Esophagus squamous epithelium (tissue), 5 donors: ENCODE measurements at places on chromosomes 13 and 19.

- no peak for DNase-seq
Measured at GRCh38 chr19:35461060-35461459, 13.0 kb downstream of the FFAR2 start.

DNA sequence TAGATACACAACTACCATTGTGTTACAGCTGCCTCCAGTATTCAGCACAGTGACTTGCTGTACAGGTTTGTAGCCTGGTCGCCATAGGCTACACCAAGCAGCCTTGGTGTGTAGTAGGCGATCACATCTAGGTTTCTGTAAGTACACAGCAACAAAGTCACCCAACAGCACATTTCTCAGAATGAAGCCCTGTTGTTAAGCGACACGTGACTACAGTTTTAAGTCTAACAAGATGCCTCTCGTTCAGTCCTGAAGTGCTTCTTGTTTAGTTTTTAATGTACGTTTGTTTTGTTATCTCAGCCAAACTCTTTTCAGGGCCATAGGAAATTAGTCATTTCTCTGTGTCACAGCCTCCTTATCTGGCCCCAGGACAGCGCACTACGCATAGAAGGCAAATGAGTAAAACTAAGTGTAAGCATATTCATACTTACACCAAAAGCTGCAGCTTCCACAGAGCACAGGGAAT is 50.0 kb upstream of the GPR183 start:
- DNase-seq: no peak

GRCh38 chr19:19464339-19465098 is 50.8 kb downstream of the TSSK6 start:
- DNase-seq: no peak

- no peak for DNase-seq
Measured at GRCh38 chr13:114298866-114299265, 15.4 kb upstream of the CHAMP1 start.

DNA sequence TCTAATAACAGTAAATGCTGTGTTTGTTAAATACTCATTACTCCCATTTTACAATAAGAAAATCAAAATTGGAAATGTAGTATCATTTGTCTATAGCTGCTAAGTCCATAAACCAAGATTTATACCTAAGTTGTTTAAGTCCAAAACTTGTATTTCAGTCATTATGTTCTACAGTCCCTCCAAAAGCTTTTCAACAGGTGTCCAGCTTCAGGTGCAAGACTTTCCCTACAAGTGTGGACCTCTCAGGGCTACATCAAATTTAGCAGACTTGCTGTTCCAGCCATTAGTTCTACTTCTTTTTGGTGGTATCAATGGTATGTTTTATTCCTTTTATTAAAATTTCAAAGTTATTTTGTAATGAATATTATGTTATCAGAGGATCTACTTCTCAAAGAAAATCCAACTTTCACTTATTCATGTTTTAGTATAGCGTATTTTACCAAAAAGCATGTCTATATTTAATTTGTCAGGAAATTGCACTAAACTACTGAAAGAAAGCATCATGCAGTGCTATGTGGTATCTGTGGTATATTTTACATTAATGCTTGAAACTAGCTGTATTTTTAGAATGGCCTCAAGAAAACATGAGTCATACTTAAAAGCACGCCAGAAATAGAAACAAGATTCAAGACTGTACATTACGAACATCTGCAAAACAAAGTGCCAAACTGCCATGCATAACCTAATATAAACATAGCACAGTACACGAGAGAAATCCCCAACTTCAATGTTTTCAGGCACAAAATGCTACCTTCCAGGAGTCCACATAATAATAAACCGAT is 44.5 kb downstream of the VWA8 start:
- no peak for DNase-seq

- DNase-seq: no peak
Measured at GRCh38 chr13:27375686-27376326, 48.6 kb upstream of the GTF3A start.
